ENCODE measurements at places on chromosomes 6 and 20.

DNA sequence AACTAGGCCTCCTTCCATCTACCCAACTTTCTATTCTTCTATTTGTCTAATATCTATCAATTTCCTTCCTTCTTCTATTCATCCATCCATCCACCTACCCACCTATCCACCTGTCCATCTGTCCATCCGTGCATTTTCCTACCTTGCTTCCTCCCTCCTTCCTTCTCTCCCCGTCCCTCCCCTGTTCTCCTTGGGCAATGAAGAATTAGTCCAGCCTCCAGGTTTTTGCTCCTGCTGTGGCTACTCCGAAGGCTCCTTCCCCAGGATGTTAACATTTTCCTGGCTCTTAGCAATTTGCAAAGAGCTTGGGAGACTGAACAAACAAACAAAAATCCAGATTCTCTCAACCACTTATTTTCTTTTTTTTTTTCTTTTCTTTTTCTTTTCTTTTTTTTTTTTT lies 81.6 kb downstream of the KCNB1 start:
- DNase-seq: no peak

GRCh38 chr6:4396044-4396443 lies 260.7 kb upstream of the ECI2 start:
- no peak for DNase-seq

DNA sequence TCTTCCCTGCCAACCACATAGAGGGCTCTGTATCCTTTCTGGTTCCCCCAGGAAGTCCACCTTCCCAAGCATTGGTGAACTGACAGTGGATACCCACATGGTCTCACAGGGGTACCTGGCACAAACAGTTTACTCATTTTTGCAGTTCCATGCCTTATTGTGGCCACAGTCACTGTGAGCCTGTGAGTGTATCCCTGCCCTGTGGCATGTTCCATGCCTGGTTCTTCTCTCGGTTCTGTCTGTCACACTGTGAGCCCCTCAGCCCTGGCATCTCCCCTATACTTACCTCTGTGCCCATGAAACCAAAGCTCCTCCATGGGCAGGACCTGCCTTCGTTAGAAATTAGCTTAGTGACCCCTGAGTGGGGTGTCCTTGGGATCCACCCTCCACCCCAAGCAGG lies 107.8 kb downstream of the TOX2 start:
- DNase-seq: no peak

- peak; percentile 36 for DNase-seq
Observed at GRCh38 chr6:106090001-106090400, 3.9 kb downstream of the PRDM1 start.

GRCh38 chr20:9491324-9491723 lies 23.1 kb upstream of the LAMP5 start:
- DNase-seq: no peak
